ENCODE measurements at places on chromosomes 13 and 19. TPM values are rescaled to one million over a fixed set of nuclear protein-coding genes. Genes with fewer than 3 reads are reported as not detected.

The NCR1 gene
- not detected for total RNA-seq

The TCF3 gene
- 38.0 TPM for total RNA-seq

The ZFP28 gene
- not detected for total RNA-seq

The RPS16 gene
- 790 TPM for total RNA-seq

The DCT gene
- not detected for total RNA-seq

The ITM2B gene
- total RNA-seq: 80.7 TPM

The KLK15 gene
- total RNA-seq: not detected

The TTYH1 gene
- total RNA-seq: 10.6 TPM

The KCNK6 gene
- not detected for total RNA-seq

All from HepG2 (cell line).